ENCODE measurements at places on chromosomes 16 and 17.

DNA sequence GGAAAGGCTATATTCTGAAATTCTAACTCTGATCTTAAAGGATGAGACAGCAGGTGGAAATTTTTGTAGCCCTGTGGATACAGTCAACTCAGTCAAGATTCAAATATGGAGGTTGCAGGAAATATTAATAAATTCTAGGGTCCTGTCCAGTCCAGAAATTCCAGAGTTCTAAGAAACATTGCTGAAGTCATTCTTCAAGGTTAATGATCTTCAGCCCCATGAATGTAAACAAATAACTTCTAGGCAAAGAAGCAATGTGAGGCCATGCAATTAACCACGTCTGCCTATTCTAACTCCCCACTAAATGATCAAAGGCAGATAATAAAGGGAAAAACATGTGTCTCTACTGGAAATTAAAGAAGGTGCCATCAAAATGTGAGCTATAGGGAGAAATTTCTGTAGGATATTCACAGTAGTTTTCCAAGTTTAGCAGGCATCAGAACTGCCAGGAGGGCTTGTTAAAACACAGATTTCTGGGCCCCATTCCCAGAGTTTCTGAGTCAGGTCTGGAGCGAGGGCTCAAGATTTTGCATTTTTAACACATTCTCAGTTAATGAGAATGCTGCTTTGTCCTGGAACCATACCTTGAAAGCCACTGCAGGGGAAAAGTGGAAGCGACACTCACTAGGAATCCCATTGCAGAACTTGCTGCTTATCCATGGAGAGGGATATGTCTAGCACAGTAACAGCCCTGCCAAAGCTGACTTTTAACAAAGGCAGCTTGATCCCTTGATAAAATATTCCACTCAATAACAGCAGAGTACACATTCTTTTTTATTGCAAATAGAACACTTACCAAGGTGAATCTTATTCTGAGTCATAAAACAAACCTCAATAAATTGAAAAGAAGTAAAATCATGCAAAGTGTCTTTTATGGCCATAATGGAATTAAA, 61.8 kb downstream of the DNAH3 start:
- no peaks in the 10 kb centered on the region for H3K4me1 ChIP-seq
- DNase-seq, result no peak
- peaks cover 26% of the 10 kb centered on the region for H3K27me3 ChIP-seq
- H3K27ac ChIP-seq, result no peak overlapping the region

DNA sequence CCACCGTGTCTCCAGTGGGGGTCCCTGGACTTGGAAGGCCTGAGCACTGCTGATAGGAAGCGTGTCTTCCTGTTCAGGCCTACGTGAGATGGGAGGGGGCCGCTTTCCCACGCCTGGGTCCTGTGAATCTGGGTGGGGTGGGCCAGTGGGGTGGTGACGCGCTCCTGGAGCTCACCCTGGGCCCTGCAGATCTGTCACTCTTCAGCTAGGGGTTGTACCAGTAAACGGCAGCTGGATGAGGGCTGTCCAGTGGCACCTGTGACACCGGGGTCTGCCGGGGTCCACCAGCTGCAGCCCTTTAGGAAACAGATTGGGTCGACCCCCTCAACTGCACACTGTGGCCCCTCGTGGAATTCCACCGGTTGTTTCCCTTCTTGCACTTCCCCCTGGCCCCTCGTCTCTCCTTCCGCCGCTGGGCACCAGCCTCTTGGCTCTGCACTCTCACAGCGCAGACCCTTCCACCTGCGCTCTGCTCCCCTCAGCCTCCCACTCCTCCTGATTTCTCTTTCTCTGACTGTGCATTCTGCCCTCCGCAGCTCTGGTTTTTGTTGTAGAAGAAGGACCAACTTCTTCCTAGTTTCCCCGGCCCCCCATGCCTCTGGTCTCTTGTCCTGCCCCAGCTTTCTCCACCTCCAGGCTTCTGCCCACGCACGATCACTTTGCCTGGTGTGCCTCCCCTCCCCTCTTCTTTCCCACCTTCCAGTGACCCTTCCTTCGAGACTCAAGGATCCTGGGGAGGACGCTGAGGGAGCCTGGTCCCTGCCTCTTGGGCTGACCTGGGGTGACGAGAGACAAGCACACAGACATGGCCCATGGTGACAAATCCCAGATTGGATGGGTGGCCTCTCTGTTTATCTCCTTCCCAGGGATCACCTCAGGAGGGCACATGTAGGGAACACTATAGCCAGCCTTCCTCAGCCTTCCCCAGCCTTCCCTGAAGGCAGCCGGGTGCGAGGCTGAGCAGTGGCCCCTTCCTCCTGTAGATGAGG, 4.8 kb downstream of the MRC2 start:
- peaks cover 9% of the 10 kb centered on the region for H3K4me1 ChIP-seq
- H3K27me3 ChIP-seq, result peaks cover 13% of the 10 kb centered on the region
- H3K27ac ChIP-seq, result no peak overlapping the region
- DNase-seq, result no peak
- no peaks in the 10 kb centered on the region for H3K36me3 ChIP-seq

- no peak overlapping the region for H3K27ac ChIP-seq
- H3K4me3 ChIP-seq, result no peak overlapping the region
- H3K4me1 ChIP-seq, result no peaks in the 10 kb centered on the region
- H3K36me3 ChIP-seq, result no peaks in the 10 kb centered on the region
- DNase-seq, result no peak
Observed at GRCh38 chr17:34314279-34314678, 5.0 kb upstream of the CCL8 start.

GRCh38 chr17:66430846-66431795, 128.7 kb downstream of the PRKCA start:
- no peaks in the 10 kb centered on the region for H3K27me3 ChIP-seq
- peaks cover 61% of the 10 kb centered on the region for H3K4me1 ChIP-seq
- no peak overlapping the region for H3K27ac ChIP-seq
- H3K4me3 ChIP-seq, result no peak overlapping the region

DNA sequence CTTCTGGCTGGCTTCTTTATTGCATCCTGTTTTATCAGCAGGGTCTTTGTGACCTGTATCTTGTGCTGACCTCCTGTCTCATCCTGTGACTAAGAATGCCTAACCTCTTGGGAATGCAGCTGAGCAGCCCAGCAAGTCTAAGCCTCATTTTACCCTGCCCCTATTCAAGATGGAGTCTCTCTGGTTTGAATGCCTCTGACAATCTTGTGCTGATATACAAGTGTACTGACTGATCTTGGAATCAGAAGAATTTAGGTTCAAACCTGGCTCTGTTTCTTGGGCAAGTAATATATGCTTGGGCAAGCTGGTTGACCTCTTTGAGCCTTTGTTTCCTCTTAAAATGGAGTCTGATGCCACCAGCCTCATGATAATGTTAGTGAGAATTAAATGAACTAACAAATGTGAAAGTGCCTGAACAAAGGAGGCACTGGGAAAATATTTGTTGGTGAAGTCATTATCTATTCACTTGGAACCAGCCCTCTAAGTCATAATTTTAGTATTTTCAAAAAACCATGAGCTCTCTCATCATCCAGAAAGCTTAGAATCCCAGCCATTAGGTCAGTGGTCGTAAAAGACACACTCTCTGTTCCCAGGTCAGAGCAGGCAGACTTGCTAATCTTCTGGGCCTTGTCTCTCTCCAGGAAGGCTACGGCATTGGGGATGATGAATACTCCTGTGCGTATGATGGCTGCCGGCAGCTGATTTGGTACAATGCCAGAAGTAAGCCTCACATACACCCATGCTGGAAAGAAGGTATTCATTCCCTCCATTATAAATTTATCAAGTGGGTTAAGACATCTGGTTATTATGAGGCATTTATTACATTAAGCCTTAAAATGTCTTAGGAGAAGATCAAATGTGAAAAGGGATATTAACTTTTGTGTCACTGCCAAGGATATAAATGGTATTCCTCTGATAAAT, 18.1 kb upstream of the ARL2BP start:
- no peak for DNase-seq
- H3K27ac ChIP-seq, result no peak overlapping the region
- no peak overlapping the region for H3K4me3 ChIP-seq
- peaks cover 66% of the 10 kb centered on the region for H3K36me3 ChIP-seq
- no peaks in the 10 kb centered on the region for H3K4me1 ChIP-seq

DNA sequence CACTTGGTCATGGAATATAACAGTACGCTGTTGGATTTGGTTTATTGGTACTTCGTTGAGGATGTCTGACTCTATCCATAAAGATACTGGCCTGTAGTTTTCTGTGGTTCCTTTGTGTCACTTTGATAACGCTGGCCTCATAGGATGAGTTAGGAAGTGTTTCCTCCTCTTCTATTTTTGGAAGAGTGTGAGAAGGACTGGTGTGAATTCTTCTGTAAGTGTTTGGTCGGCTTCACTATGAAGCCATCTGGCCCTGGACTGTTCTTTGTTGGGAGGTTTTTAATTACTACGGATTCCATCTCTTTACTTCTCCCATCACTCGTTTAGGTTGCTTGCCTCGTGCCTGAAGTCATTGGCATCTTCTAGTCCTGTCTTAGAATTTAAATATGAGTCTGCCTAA, 117.3 kb downstream of the OR1D5 start:
- H3K4me1 ChIP-seq, result peaks cover 17% of the 10 kb centered on the region
- H3K4me3 ChIP-seq, result no peak overlapping the region
- H3K27ac ChIP-seq, result no peak overlapping the region
- H3K27me3 ChIP-seq, result peaks cover 14% of the 10 kb centered on the region

DNA sequence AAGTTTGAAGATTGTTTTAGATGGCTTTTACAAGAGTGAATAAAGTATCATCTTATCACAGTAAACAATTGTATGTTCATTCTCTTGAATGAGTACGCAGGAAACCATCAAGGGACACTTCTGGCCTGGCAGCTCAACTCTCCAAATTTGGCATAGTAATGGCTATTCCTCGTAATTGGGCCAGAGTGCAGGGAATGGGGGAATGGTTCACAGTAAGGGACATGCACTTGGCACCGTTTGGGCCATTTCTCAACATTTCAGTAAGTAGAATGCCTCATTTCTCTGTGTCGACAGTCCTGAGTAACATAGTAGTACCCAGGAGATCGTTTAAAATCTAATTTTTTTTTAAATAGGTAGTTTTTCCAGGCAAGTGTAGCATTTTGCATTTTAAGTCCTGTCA, 309.6 kb downstream of the KCNJ2 start:
- H3K27ac ChIP-seq, result no peak overlapping the region
- H3K27me3 ChIP-seq, result no peaks in the 10 kb centered on the region
- no peak for DNase-seq
- no peaks in the 10 kb centered on the region for H3K36me3 ChIP-seq
- no peaks in the 10 kb centered on the region for H3K4me1 ChIP-seq

- H3K4me1 ChIP-seq, result peaks cover 19% of the 10 kb centered on the region
- H3K36me3 ChIP-seq, result no peaks in the 10 kb centered on the region
- no peaks in the 10 kb centered on the region for H3K27me3 ChIP-seq
- H3K4me3 ChIP-seq, result peak overlapping the region; percentile 81
- H3K27ac ChIP-seq, result peak overlapping the region; percentile 55
- no peak for DNase-seq
Observed at GRCh38 chr17:66192378-66192687, 400 bp upstream of the CEP112 start.

DNA sequence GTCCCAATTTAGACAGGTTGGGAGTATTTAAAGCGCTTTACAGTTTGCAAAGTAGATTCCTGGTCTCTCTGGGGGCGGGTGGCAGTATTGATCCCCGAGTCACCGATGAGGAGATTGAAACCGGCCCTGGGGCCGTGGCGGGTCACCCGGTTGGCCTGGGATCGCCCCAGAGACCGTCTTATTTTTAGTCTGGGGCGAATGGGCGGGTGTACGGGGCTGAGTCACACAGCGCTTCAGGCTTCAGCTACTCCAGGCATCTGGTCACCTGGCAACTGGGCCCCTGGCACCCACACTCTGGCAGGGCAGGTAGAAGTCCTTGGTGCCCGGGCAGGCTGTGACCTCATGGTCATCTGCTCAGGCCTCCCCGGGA, 669 bp downstream of the MIEF2 start:
- peak overlapping the region; percentile 86 for H3K27ac ChIP-seq
- H3K36me3 ChIP-seq, result peaks cover 7% of the 10 kb centered on the region
- H3K27me3 ChIP-seq, result no peaks in the 10 kb centered on the region

- H3K36me3 ChIP-seq, result peaks cover 46% of the 10 kb centered on the region
- DNase-seq, result peak; percentile 25
- H3K27ac ChIP-seq, result peak overlapping the region; percentile 94
- no peaks in the 10 kb centered on the region for H3K27me3 ChIP-seq
Observed at GRCh38 chr17:82449883-82450356, 632 bp downstream of the CYBC1 start.

GRCh38 chr16:796296-797119, 4.0 kb downstream of the GNG13 start:
- H3K27ac ChIP-seq, result no peak overlapping the region
- no peak for DNase-seq
- H3K4me3 ChIP-seq, result no peak overlapping the region

- no peak overlapping the region for H3K27ac ChIP-seq
- H3K4me1 ChIP-seq, result no peaks in the 10 kb centered on the region
- no peak for DNase-seq
- H3K27me3 ChIP-seq, result no peaks in the 10 kb centered on the region
- no peaks in the 10 kb centered on the region for H3K36me3 ChIP-seq
Observed at GRCh38 chr17:71821511-71821910, 299.3 kb upstream of the SOX9 start.

GRCh38 chr16:23433261-23433920, 19.6 kb downstream of the COG7 start:
- H3K4me1 ChIP-seq, result no peaks in the 10 kb centered on the region
- H3K27me3 ChIP-seq, result no peaks in the 10 kb centered on the region
- DNase-seq, result no peak
- H3K36me3 ChIP-seq, result peaks cover 19% of the 10 kb centered on the region
- no peak overlapping the region for H3K4me3 ChIP-seq

DNA sequence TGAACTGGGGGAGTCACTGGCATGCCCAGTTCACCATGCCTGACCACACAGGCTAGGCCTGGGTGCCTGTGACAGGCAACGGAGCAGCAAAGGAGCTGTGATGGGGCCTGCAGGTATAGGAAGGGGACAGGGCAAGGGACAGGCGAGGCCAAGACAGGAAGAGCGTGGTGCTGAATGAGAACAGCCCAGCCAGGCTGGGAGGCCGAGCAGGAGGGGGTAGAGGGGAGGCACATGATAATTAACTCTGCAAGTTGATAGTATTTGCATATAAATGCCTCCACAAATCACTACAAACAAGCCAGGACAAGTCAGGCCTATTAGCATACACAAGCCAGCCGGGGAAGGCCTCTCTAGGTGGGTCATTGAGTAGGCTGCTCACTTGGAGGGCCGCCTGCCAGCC, 7.8 kb downstream of the ZFHX3 start:
- H3K27me3 ChIP-seq, result peaks cover 51% of the 10 kb centered on the region
- H3K4me1 ChIP-seq, result peaks cover 14% of the 10 kb centered on the region
- no peak for DNase-seq
- no peak overlapping the region for H3K4me3 ChIP-seq

GRCh38 chr17:59963738-59964481, 630 bp downstream of the RNFT1 start:
- peaks cover 2% of the 10 kb centered on the region for H3K27me3 ChIP-seq
- H3K4me3 ChIP-seq, result peak overlapping the region; percentile 81
- peaks cover 26% of the 10 kb centered on the region for H3K4me1 ChIP-seq
- H3K36me3 ChIP-seq, result peaks cover 9% of the 10 kb centered on the region

- no peaks in the 10 kb centered on the region for H3K27me3 ChIP-seq
- no peak for DNase-seq
- H3K4me3 ChIP-seq, result no peak overlapping the region
- no peaks in the 10 kb centered on the region for H3K4me1 ChIP-seq
- peaks cover 15% of the 10 kb centered on the region for H3K36me3 ChIP-seq
- no peak overlapping the region for H3K27ac ChIP-seq
Observed at GRCh38 chr16:57562669-57563486, 20.4 kb downstream of the ADGRG5 start.
